ENCODE measurements at places on chromosomes 11 and 22.

- no peak for DNase-seq
Observed at GRCh38 chr11:111879637-111879960, 258 bp downstream of the CFAP68 start.

- no peak for DNase-seq
Observed at GRCh38 chr11:90148900-90149299, 14.4 kb downstream of the NAALAD2 start.

- DNase-seq = no peak
Observed at GRCh38 chr11:1733716-1734640, 16.4 kb downstream of the IFITM10 start.

DNA sequence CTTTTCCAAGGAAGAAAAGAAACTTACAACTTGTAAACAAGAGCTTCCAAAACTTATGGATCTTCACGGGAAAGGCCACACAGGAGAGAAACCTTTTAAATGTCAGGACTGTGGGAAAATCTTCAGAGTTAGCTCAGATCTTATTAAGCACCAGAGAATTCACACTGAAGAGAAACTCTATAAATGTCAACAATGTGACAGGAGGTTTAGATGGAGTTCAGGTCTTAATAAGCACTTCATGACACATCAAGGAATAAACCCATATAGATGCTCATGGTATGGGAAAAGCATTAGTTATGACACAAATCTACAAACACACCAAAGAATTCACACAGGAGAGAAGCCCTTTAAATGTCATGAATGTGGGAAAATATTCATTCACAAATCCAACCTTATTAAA, 32.4 kb downstream of the GAB2 start:
- no peak for DNase-seq

DNA sequence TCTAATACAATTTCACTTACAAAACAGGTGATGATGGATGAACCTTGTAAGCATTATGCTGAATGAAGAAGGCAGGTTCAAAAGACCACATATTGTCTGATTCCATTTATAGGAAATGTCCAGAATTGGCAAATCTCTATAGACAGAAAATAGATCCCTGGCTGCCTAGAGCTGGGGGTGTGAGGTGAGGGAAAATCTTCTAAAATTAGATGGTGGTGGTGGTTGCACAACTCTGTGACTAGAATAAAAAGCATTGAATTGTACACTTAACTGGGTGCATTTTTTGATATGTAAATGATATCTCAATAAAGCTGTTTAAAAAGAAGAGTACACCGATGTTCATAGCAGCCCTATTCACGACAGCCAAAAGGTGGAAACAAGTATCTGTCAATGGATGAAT, 16.7 kb upstream of the CRY2 start:
- no peak for DNase-seq

DNA sequence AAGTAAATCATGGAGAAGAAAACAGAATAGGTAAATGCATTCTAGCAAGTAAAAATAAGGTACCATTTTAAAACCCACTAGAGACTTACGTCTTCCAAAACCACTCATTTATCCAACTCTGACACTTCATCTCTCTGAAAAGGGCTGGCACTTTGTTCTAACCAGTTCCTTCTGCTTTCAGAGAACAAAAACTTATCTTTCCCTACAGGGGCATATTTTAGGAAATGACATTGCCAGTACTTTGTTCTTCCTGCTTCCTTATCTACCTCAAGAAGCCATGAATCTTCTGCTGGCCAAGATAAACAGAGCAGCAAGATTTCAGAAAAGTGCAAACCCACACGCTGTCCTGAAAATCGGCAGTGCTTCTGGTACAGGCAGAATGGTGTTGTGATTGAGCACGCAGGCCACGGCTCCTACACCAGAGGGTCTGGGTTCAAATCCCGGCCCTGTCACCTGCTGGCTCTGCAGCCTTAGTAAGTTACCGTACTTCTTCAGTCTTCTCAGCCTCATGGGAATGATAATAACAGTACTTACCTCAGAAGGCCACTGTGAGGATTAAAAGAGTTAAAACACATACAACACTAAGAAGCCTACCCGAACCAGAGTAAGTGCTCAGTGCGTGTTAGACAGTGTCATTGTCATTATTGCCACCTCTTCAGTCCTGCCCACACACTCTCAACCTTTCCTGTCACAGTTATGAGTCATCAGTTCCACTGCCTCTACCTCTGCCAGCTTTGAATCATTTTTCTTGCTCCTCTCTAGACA, 11.0 kb downstream of the MPZL3 start:
- peak; percentile 27 for DNase-seq

DNA sequence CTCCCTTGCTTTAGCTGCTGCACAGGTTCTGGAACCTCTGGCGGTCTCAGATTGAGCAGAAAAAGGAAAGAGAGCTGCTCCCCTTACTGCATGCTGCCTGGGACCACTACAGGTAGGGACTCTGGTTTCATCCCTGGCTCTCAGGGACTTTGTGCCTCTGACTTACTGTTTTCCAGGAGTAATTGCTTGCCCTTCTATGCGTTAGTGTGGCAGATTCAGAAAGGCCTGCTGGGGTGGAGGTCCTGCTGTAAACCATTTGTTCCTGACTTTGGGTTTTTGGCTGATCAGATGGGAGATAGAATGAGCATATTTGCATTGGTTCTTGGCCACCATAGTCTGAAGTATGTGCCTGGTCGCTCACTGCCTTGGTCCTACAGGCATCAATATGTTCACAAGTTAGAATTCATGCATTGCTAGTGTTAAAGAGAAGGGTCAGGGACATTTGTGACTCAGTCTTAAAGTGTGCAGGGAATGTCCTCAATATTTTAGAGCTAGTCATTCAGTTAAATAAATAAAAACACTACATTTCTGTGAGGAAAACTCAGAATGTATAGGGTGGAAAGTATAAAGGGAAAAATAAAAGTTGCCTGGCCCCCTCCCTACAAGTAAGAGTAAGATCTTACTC, 78.0 kb downstream of the PISD start:
- DNase-seq = no peak

- DNase-seq = no peak
Observed at GRCh38 chr11:28521075-28521474, 412.9 kb downstream of the METTL15 start.

- DNase-seq = no peak
Observed at GRCh38 chr11:16587670-16588069, 150.8 kb upstream of the C11orf58 start.

GRCh38 chr11:22275600-22275999, 62.6 kb upstream of the SLC17A6 start:
- no peak for DNase-seq

- DNase-seq = no peak
Observed at GRCh38 chr11:78801161-78801884, 226.7 kb upstream of the NARS2 start.

DNA sequence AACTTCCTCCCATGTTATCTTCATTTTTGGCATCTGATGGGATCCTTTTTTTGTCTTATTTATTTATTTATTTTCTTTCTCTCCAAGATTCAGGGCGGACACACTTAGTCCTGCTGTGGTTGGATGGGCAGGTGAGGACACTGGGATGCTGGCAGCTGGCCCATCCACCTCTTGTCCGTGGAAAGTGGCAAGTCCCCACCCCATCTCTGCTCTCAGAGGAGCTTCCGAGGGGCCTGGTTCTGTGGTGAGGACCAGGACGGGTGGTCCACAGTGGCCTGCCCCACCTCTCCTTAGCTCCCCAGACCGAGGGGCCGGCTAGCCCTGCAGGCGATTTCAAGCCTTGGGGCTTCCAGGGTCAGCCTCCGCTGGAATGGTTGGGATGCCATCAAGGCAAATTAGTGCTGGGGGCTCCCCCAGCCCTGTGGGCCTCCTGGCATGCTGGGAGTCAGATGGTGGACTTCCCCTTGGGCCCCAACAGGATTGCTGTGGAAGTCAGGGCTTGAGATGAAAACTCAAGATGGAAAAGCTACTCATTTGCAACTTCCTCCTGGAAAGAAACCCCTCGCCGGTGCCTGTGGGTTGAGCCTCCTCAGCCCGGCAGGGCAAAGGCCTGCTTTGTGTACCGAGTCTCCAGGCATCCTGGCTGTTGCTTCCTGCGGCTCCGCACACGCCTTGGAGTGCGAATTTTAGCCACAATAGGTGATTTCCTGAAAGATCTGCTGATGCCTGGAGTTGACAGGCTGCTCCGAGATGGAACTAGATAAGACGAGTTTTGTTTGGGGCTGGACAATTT, 31.2 kb upstream of the LINC01488 start:
- DNase-seq = no peak

- no peak for DNase-seq
Observed at GRCh38 chr11:62919898-62920640, 1.1 kb downstream of the CHRM1 start.

- no peak for DNase-seq
Observed at GRCh38 chr11:67400942-67401494, 640 bp downstream of the PPP1CA start.

- peak; percentile 69 for DNase-seq
Observed at GRCh38 chr22:36286096-36286957, 33.4 kb downstream of the APOL1 start.

DNA sequence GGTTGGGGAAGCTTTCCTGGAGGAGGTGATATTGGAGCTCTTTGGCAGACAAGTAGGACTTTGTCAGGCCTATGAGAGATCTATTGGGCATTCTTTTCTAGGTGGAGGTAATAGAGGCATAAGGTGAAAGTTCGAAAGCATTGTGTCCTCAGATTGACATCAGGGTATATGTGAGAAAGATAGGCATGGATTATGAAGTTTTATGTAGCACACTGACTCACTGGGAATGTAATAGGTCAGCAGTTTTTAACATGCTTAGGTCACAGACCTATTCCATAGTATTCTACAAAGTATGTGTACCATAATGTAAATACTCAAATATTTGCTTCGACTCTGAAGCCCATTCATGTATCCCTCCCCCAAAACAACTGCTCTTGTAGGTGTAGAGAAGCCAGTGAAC, 11.8 kb downstream of the HIKESHI start:
- DNase-seq = no peak

DNA sequence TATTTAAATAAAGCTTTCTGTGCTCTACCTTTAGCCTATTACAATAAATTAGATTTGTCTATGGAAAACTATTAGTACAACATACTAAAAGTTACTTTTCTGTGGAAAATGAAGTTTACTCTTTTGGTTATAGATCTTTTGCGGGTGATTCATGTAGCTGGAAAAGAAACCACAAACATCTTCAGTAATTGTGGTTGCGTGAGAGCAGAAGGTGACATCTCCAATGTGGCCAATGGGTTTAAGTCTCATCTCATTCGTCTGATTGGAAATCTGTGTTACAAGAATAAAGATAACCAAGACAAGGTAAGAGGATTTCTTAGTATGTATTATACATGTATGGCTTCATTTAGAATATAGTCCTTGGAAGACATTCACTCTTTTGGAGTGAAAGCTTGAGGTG, 68.6 kb downstream of the ATXN10 start:
- DNase-seq = no peak

- DNase-seq = peak; percentile 63
Observed at GRCh38 chr11:64858467-64859263, 14.2 kb upstream of the CDC42BPG start.

- DNase-seq = no peak
Observed at GRCh38 chr11:125935056-125935455, 10.8 kb upstream of the VSIG10L2 start.

DNA sequence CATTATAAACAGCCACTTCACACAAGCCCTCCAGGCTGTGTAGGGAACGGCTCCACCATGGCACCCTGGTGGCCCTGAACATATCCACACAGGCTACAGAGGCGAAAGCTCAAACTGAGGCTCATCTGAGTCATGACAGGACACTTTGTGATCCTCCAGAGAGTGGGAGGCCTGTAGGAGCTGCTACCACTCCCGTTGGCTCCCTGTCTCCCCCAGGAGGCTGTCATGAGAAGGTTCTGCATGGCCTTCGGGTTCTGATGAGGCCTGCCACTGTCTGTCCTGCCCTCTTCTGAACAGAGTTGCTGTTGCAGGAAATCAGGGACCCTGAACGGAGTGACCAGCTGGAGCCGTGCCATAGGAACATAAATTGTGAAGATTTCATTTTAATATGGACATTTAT, 23.8 kb upstream of the ALDH3B2 start:
- no peak for DNase-seq

- DNase-seq = no peak
Observed at GRCh38 chr11:68724293-68724692, 27.0 kb downstream of the TESMIN start.

DNA sequence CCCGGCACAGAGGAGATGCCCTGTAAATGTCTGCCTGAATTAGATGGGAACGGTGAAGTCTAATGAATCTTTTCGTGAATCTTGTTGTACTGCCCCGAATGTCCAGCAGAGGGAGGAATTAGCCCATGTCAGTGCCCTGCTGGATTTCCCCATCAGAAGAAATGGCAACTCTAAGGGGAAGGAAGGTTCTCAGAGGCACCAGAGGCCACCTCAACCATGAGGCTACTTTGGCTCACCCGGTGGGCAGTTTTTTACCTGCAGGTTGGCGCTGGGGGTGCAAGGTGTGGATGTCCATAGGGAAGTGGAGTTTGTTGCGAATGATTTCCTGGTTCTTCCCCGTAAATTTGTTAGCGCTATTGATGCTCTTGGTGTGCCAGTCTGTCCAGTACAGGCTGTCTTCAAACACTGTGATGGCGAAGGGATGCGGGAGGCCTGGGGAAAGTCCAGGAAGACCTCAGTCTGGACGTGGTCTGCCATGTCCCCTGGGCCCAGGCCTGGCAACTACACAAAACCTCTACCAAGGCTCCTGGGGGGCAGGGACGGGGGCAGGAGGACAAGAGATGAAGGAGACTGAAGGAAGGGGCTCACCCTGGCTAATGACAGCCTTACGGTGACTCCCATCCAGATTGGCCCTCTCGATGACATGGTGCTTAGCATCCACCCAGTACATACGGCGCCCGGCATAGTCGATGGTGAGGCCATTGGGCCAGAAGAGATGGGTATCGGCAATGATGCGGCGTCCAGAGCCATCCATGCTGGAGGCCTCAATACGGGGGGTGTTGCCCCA, 28.5 kb downstream of the LRP4 start:
- DNase-seq = peak; percentile 71

DNA sequence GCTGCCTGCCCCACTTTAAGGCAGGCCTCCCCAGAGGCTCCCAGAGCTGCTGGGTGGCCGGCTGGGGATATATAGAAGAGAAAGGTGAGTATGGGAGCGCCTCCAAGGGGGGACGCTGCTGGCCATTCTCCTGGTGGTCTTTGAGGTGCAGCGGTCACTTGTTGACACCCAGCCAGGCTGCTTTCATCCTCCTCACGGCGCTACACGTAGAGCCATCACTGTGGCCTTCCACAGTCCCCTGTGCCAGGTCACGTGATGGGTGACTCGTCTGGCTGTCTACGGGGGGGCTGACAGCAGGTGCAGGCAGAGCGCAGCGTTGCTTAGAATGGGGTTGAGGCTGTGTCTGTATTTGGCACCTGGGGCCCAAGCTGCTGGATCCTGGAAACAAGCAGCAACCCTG, 1.9 kb downstream of the ACR start:
- no peak for DNase-seq

- no peak for DNase-seq
Observed at GRCh38 chr11:116689413-116690127, 83.2 kb downstream of the BUD13 start.

- DNase-seq = peak; percentile 58
Observed at GRCh38 chr11:66347425-66348276, at the start of gene B4GAT1. Gene B4GAT1 (minus strand): TSS chr11:66347629. CDS start chr11:66347545, 84 bp downstream.

DNA sequence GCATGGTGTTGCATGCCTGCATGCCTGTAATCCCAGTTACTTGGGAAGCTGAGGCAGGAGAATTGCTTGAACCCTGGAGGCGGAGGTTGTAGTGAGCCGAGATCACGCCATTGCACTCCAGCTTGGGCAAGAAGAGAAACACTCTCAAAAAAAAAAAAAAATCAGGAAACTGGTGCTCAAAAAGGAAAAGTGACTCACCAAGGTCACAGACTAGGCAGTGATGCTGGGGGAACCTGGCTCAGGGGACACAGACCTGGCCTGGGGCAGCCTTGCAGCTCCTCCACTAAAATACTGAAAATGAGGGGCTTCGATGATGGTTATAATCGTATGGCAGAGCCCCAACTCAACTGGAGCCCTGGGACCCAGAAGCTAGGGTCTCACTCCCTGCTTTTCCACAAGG, 8.1 kb upstream of the SLC35E4 start:
- DNase-seq = no peak
